B cell (primary cell): ENCODE measurements at places on chromosomes 11 and 22. TPM values are rescaled to one million over a fixed set of nuclear protein-coding genes. Genes with fewer than 3 reads are reported as not detected.
A peak's percentile ranks its signal among the peaks of the same experiment; 100 is the strongest.

DNA sequence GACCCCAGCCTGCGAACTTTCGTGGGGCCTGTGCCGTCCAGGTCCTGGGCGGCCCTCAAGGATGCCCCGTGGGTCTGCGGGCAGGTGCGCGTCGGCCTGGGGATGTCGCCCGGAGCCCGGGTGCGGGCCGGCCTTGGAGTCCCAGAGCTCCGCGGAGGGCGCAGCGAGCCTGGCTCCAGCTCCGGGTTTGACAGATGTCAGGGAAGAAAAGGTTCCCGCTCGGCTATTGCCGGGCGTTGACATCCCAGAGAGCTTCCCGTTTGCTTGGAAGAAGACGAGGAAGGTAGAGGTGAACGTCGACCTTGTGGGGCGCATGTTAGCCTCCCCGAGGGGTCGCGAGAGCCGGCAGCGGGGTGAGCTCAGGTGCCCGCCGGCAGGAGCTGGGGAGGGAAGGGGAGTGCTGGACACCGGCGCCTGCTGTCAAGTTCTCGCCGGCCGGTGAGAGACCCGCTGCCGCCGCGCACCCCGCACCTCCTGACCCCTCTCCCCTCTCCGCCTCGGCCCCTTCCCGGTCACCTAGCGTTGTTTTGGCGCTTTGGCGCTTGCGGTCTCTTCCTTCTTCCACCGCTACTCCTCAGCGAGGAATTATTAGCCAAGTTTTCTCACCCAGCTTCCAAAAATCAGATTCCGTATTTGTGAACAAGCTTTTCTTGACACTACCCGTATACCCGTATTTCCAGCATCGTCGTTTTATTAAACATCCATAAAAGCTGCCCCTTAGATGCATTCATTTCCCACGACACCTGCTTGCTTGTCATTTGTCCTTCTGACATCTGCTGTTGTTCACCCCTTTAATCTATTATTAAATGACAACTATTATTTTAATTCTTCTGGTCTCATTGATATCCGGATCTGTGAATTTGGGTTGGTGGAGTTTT is 1.3 kb downstream of the BMAL1 start:
- peaks cover 21% of the 10 kb centered on the region for H3K4me1 ChIP-seq
- H3K4me3 ChIP-seq, result peak overlapping the region; percentile 85
- no peak for DNase-seq
- no peaks in the 10 kb centered on the region for H3K27me3 ChIP-seq
- no peaks in the 10 kb centered on the region for H3K36me3 ChIP-seq

DNA sequence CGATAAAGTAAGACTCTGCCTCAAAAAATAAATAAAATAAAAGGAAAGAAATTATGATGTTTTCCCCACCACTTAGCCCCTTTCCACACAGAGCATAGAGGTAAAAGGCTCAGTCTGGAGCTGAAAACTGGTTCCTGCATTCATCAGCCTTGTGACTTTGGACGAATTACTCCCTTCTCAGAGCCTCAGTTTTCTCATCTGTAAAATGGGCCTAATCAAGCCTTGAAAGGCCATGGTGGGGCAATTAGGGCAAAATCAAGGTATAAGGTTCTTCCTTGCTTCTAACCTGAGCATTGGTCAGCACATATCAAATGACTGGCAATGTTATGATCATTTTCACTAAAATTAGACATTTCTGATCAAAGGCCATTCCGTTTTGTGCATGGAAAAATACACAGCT is 417.7 kb downstream of the MN1 start:
- H3K27me3 ChIP-seq, result no peaks in the 10 kb centered on the region
- no peaks in the 10 kb centered on the region for H3K4me1 ChIP-seq
- no peak for DNase-seq
- no peaks in the 10 kb centered on the region for H3K36me3 ChIP-seq
- H3K27ac ChIP-seq, result no peak overlapping the region

- no peak overlapping the region for H3K27ac ChIP-seq
- H3K4me1 ChIP-seq, result no peaks in the 10 kb centered on the region
- no peaks in the 10 kb centered on the region for H3K27me3 ChIP-seq
- H3K36me3 ChIP-seq, result no peaks in the 10 kb centered on the region
- no peak overlapping the region for H3K4me3 ChIP-seq
- DNase-seq, result peak; percentile 57
Observed at GRCh38 chr11:36744375-36745168, 146.5 kb upstream of the RAG2 start.

- H3K4me3 ChIP-seq, result no peak overlapping the region
- no peak overlapping the region for H3K27ac ChIP-seq
- no peaks in the 10 kb centered on the region for H3K4me1 ChIP-seq
- no peaks in the 10 kb centered on the region for H3K36me3 ChIP-seq
- no peak for DNase-seq
- H3K27me3 ChIP-seq, result no peaks in the 10 kb centered on the region
Observed at GRCh38 chr11:11980200-11980599, 28.2 kb downstream of the DKK3 start.

DNA sequence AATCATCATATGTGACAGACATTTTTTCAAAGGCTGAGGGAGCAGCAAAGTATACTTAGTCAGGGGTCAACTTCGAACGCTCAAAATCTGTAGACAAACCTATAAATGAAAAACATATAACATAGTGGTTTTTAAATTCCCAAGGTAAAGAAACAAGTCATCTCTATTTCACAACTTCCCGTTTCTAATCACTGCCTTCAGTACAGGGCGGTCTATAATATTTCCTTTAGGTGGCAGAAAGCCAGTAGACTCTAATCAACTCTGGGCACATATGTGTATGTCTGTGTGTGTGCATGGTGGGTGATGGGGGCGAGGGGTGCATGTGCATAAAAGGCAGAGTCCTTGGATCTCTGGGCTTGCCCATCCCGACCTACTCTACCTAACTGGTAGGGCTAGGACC is 55.0 kb upstream of the ARFGAP3 start:
- H3K27me3 ChIP-seq, result no peaks in the 10 kb centered on the region
- H3K27ac ChIP-seq, result peak overlapping the region; percentile 57
- no peak overlapping the region for H3K4me3 ChIP-seq
- peak; percentile 49 for DNase-seq

GRCh38 chr22:42294034-42294985 is 23.9 kb upstream of the TCF20 start:
- peak; percentile 43 for DNase-seq
- no peak overlapping the region for H3K27ac ChIP-seq
- H3K36me3 ChIP-seq, result no peaks in the 10 kb centered on the region
- no peak overlapping the region for H3K4me3 ChIP-seq
- H3K27me3 ChIP-seq, result no peaks in the 10 kb centered on the region

GRCh38 chr22:45905924-45906865 is 70.8 kb downstream of the WNT7B start:
- no peaks in the 10 kb centered on the region for H3K36me3 ChIP-seq
- no peaks in the 10 kb centered on the region for H3K4me1 ChIP-seq
- H3K27me3 ChIP-seq, result no peaks in the 10 kb centered on the region
- no peak for DNase-seq

- H3K27me3 ChIP-seq, result no peaks in the 10 kb centered on the region
- no peak overlapping the region for H3K27ac ChIP-seq
- H3K4me1 ChIP-seq, result no peaks in the 10 kb centered on the region
- DNase-seq, result no peak
- H3K36me3 ChIP-seq, result no peaks in the 10 kb centered on the region
- H3K4me3 ChIP-seq, result no peak overlapping the region
Observed at GRCh38 chr11:31030138-31030792, 339.3 kb downstream of the DCDC1 start.

- DNase-seq, result no peak
- no peak overlapping the region for H3K4me3 ChIP-seq
- H3K27ac ChIP-seq, result no peak overlapping the region
- no peaks in the 10 kb centered on the region for H3K27me3 ChIP-seq
- H3K4me1 ChIP-seq, result no peaks in the 10 kb centered on the region
- no peaks in the 10 kb centered on the region for H3K36me3 ChIP-seq
Observed at GRCh38 chr11:96607864-96608558, 218.2 kb downstream of the JRKL start.

DNA sequence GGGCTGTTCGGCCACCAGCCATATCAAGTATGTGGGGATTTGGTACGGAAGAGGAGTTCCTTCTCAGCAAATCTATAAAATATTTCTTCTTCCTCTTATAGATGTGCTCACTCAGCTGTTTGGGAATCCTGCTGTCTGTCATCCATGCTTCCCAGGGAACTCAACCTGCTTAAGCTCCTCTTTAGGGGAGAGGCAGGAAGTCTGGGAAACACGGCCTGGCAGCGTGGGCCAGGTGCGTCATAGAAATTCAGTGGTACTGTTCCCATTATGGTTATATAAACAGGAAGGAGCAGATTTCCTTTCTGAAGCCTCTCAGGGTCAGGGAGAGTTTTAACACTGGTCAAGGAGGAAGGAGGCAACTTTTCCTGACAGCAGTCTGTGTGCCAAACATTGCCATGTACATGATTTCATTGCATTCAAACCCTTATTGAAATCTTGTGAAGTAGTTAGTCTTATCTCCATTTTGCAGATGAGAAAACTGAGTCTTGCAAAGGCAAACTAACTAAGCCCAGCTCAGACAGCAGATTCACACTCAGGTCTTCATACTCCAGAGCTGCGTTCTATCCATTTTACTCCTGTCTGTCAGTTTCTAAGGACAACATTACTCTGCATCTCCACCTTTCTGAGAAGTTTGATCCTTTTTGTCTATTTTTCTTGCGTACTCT is 35.4 kb upstream of the AMOTL1 start:
- H3K27ac ChIP-seq, result no peak overlapping the region
- H3K27me3 ChIP-seq, result no peaks in the 10 kb centered on the region
- no peaks in the 10 kb centered on the region for H3K4me1 ChIP-seq
- H3K36me3 ChIP-seq, result no peaks in the 10 kb centered on the region
- no peak for DNase-seq
- H3K4me3 ChIP-seq, result no peak overlapping the region

DNA sequence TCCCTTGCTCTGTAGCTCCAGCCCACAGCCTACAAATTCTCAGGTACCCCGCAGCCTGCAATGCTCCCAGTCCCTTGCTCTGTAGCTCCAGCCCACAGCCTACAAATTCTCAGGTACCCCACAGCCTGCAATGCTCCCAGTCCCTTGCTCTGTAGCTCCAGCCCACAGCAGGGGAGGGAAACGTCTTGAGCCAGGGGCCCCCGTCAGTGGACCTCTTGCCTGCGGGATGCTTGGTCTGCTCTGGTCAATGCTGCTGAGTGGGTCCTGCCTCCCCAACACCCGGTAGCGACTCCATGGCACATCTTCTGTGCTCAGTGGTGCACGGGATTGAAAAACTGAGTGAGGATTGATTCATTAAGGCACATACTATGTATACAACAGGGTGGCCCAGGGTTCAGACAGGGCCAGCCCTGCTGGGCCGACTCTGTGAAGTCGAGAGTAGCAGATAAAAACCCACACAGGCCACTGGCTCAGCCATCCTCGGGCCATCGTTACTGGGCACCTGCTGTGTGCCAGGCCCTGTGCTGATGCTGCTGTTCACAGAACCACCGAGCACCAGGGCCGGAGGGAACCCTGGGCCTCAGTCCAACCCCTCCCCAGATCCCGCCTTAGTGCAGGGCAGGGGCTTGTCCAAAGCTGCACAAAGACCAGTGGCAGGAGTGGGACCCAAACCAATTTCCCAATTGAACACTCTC is 69.7 kb downstream of the MYO7A start:
- H3K4me1 ChIP-seq, result no peaks in the 10 kb centered on the region
- H3K36me3 ChIP-seq, result no peaks in the 10 kb centered on the region
- H3K27me3 ChIP-seq, result no peaks in the 10 kb centered on the region
- DNase-seq, result no peak
- no peak overlapping the region for H3K27ac ChIP-seq

DNA sequence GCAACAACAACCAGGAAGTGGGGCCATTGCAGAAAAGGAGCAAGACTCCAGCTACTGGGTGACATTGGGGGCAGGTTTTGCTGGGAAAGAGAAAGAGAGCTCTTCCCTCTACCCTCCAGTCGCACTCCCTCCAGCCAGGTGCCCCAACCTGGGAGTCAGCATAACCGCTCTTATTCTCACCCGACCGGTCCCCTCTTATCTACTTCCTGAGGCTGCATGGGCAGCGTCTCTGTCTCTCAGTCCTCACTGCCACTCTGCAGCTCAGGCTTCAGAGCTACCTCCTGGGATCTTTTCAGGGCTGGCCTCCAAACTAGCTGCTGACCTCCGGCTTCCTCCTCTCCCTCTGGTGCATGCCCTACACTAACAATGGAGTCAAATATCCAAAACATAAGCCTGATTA is 5.1 kb downstream of the ZNF70 start:
- H3K4me1 ChIP-seq, result peaks cover 9% of the 10 kb centered on the region
- H3K36me3 ChIP-seq, result peaks cover 5% of the 10 kb centered on the region
- no peak overlapping the region for H3K27ac ChIP-seq
- DNase-seq, result no peak

DNA sequence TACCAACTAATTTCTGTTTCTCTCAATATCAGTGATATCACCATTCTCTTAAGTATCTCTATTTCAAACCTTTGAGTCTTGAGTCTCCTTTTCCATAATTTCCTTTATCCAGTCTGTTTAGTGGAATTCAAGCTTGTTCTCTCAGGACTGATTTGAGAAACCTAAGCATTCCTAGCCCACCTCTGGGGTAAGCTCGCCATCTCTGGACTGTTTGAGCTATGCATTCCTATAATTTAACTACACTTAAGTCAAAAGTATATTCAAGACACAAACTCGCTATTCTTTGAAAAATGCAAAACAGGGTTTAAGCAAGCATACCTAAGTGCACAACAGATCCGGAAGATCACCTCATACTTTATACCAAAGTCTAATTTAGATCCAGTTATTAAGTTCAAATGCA is 2.1 kb upstream of the DLAT start:
- H3K4me3 ChIP-seq, result no peak overlapping the region
- H3K27me3 ChIP-seq, result no peaks in the 10 kb centered on the region
- no peak overlapping the region for H3K27ac ChIP-seq

GRCh38 chr22:29217827-29218757 is 12.4 kb downstream of the EMID1 start:
- H3K36me3 ChIP-seq, result no peaks in the 10 kb centered on the region
- no peak overlapping the region for H3K27ac ChIP-seq
- H3K27me3 ChIP-seq, result peaks cover 7% of the 10 kb centered on the region
- H3K4me1 ChIP-seq, result no peaks in the 10 kb centered on the region
- DNase-seq, result no peak

DNA sequence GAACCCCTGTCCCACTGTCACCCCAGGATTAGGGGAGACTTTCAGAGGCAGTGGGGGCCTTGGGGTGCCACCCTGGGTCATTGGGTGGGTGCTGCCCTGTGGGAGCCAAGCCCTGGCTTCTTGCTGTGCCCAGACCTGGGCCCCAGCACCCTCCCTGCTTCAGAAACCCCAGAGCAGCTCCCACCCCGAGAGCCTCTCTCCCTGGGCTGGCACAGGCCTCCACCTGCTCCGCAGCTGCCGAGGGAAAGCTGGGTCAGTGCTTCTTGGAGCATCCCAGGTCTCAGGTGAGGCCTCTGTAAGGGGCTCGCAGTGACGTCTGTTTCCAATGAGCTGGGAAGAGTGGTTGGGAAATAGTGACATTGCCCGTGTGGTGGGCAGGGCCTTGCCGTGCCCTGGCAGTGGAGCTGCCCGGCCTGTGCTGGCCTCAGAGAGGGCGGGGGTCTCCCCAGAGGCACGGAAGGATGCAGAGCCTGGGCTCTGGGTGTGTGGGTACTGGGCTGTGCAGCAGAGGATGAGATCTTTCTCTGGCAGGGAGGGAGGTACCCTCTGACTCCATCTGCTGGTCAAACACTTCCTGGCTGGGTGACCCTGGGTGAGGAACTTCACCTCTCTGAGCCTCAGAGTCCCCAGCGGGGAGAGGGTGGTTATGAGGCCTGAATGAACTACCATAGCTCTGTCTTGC is 23.0 kb downstream of the C22orf23 start:
- H3K4me1 ChIP-seq, result peaks cover 3% of the 10 kb centered on the region
- no peak overlapping the region for H3K4me3 ChIP-seq
- no peak for DNase-seq

PRG3 gene
- total RNA-seq, result not detected in 2 replicates

OR2AT4 gene
- total RNA-seq, result not detected in 2 replicates

GUCY1A2 gene
- total RNA-seq, result not detected in 2 replicates

NCR3LG1 gene
- total RNA-seq, result 0.64 and 0.75 TPM in 2 replicates

MS4A15 gene
- not detected in 2 replicates for total RNA-seq

CDC42EP1 gene
- not detected in 2 replicates for total RNA-seq

LIF gene
- 0.24 and 0.47 TPM in 2 replicates for total RNA-seq

ENTHD1 gene
- total RNA-seq, result not detected in 2 replicates
